ENCODE measurements at places on chromosomes 3 and 15. TPM values are rescaled to one million over a fixed set of nuclear protein-coding genes. Genes with fewer than 3 reads are reported as not detected.

- no peak for DNase-seq
These were observed 40.2 kb downstream of the SUMF1 start for GRCh38 chr3:4426782-4427344.

DNA sequence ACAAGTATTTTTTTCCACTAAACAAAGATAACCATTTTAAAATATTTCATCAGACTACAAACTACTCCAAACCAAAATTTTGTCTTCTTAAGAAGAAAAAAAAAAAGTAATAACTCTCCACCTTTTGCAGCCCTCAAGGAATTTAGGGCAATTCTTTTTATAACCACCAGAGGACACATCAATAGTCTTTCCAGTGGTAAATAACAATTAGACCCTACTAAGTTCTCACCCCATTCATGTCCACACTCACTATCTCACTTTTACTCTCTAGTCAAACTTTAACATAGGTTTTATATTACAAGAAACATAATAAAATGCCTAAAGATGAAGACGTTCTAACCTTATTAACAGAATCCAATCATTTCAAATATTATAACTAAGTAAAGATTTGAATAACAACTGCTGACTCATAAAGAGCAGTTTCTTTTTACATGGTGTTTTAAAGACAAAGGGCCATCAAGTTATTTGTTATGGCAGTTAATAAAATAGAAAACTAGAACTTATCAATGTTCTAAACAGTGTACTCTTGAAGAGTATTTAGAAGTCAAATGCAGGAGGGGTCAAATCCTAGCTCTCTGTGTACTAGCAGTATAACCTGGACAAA lies 33.0 kb downstream of the CCDC39 start:
- DNase-seq: no peak

- DNase-seq: no peak
These were observed 259.3 kb downstream of the MAGI1 start for GRCh38 chr3:65779390-65779789.

DNA sequence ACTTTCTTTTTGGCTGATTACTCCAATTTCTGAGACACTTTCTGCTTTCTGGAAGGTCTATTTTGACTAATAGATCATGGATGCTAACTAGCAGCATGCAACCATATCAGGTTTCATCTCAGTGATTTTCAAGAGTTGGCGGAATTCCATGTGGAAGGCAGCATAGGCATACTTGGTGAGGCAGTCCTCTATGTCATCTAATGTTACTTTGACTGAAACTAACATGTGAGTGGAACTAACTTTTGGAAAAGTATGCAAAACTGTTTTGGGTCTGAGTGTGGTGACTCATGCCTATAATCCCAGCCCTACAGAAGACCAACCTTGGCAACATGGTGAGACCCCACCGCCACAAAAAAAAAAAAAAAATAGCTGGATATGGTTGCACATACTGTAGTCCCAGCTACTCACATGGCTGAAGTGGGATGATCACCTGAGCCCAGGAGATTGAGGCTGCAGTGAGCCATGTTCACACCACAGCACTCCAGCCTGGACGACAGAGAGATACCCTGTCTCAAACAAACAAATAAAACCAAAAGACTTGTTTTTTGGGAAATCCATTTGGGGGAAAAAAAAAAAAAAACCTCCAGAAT lies 1033.7 kb downstream of the ROBO1 start:
- no peak for DNase-seq

Gene BFSP2
- total RNA-seq: not detected
